Thoracic aorta (tissue), 2 donors: ENCODE measurements at places on chromosomes 6 and 20.

- DNase-seq = no peak
Observed at GRCh38 chr6:158707120-158707820, 57.4 kb downstream of the SYTL3 start.

- DNase-seq = no peak
Observed at GRCh38 chr6:157107915-157108651, 215.2 kb downstream of the TMEM242 start.

GRCh38 chr6:35895560-35895959 lies 25.3 kb downstream of the SRPK1 start:
- no peak for DNase-seq

DNA sequence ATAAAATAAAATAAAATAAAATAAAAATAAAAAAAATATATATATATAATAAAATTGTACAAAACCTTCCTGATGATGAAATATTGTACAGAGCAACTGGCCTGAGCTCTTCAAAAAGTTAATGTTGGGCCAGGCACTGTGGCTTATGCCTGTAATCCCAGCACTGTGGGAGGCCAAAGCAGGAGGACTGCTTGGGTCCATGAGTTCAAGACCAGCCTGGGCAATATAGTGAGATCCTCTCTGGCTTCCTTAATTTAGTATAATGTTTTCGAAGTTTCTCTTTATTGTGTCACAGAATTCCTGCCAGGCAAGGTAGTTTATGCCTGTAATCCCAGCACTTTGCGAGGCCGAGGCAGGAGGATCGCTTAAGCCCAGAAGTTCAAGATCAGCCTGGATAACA lies 113.9 kb upstream of the SALL4 start:
- no peak for DNase-seq

DNA sequence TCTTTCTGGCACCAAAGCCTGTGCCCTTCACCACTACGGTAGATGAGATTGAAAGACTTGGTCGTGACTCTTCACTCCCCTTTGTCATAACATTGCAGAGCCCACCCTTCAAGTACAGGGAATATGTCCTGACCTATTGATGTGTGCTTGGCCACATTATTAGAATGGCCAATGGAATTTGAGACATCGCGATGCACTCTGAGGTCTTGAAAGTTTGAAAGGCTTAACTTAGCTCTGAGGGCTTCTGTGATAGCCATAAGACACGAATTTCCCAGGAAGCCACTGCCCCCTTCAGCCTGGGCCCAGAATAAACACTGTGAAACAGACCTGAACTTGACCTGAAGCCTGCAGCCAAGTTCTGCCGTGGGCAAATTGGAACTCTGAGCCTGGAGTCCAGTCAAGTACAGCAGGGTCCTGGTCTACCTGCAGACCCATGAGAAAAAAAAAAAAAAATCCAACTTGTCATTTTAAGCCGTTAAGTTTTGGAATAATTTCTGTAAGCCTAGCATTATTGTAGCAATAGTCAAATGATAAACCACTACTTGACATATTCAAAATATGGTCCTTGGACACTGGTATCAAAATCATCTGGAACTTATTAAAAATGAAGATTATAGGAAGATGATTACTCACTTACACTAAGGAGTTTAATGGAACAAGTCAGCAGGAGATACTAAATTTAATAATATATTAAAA lies 36.9 kb upstream of the TRAF3IP2 start:
- no peak for DNase-seq

- DNase-seq = no peak
Observed at GRCh38 chr6:91042656-91043055, 455.8 kb upstream of the MAP3K7 start.

GRCh38 chr20:16528078-16528477 lies 45.2 kb downstream of the KIF16B start:
- DNase-seq = no peak
